Nucleus accumbens (tissue), 56 donors: ENCODE measurements at places on chromosomes 5 and 9.

- no peak for DNase-seq
These were observed 368.1 kb downstream of the DTWD2 start for GRCh38 chr5:118620233-118620632.

GRCh38 chr5:111848476-111848875, 91.5 kb upstream of the NREP start:
- DNase-seq, result no peak

DNA sequence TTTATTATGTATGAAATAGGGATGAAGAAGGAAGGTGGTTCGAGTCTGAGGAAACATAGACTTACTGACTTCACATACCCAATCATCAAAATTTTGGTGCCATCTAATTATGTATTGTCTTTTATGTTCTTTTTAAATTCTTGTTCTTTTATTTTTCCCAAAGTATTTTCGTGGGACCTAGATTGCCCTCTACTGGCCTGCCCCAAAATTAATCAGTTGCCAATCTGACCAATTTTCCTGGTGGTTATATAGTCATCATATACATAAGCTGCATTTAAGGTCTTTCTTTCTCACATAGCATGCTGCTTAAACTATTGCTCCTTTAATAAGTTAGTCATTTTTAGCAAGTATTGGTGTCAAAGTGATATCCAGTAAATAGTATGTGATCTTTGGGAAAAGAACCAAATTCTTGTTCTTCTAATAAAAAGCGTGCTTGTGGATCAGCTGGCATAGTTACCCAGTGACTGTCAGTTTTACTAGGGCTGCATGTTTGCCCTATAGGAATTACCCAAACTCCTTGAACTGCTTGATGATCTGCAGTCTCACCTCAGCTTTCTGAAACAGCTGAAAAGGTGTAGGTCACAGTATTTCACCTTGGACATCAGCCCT, 223.5 kb downstream of the SH3GL2 start:
- DNase-seq, result no peak

DNA sequence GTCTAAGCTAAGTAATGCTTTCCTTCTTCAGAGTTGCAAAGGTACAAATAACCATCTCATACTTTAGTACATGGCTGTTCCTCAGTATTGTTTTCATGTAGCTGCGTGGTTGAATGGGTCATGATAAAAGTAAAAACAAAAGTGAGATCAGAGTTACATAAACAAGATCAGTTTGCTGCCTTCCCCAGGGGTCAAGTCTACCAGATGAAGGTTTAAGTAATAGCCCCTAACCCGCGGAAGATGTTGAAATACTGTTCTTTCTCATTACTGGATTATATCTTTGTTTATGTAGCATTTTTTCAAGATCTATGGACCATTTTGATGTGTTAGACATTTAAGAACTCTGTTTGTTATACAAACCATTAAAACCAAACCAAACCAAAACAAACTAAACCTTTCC, 34.1 kb upstream of the ARRDC3 start:
- no peak for DNase-seq

DNA sequence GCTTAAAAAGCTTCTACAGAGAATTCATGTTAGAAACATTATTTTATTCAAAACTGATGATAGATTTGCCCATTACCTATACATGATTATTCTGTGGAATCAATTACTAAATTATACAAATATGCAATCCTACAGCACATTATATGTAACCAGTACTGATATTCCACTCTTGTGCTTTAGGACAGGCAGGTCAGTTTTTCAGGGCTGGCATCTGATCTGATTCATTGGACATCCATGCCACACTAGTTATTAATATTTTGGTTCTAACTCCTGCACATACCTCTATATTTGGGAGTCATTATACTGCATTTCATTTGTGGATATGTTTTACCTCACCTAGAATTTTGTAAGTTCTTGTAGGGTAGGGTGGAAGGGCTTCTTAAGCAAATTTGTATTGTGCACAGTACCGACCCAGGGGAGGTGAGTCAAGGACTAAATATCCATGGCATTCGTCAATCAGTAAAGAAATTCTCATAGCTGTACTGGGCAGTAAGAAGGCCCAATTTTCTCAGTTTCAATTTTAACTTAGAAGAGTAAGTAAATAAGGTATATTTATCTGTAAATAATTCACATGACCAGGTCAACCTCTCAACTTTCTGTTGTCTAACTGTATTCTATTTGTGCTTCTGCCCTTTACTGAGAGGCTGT, 33.5 kb downstream of the ELOVL7 start:
- DNase-seq, result no peak

DNA sequence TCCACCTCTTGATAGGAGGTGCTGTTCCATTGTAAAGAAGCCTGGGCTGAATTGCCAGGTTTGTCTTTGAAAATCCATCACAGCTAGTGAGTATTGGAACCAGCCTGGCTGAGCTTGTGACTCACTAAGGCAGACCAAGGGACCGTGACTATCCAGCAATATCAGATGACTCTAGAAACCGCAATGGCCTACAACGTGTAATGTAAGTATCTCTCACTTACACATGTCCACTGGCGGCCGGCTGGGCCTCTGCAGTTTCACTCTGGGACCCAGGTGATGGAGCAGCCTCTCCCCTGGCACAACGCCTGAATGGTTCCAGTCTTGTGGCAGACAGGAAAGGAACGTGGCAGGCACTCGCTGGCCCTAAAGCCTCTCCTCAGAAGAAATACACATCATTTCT, 3.1 kb upstream of the HRH2 start:
- DNase-seq, result no peak

DNA sequence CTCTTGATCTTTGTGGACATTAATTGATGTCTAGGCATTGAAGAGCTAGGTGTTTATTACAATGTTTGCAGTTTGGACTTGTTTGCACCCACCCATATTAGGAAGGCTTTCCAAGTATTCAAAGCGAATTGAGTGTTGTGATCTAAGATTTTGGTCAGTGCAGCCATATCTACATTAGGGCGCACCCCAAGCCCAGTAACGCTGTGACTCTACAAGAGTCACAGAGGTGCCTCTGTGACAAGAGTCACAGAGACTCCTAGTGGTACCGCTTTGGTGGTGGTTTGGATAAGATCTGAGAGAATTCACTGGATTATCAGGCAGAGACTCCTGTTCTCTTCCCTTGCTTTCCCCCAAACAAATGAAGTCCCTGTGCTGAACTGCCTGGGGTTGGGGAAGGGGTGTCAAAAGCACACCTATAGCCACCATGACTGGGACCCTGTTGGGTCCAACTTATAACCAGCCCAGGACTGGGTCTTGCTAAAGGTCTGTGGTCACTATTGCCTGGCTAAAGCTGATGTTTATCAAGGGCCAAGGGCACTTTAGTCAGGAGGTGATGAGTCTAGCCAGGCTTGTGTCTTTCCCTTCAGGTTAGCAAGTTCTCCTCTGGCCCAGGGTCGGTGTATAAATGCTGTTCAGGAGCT, 114.1 kb upstream of the RIOK2 start:
- no peak for DNase-seq

GRCh38 chr5:139415221-139415861, 11.5 kb upstream of the SPATA24 start:
- DNase-seq, result peak; percentile 75

DNA sequence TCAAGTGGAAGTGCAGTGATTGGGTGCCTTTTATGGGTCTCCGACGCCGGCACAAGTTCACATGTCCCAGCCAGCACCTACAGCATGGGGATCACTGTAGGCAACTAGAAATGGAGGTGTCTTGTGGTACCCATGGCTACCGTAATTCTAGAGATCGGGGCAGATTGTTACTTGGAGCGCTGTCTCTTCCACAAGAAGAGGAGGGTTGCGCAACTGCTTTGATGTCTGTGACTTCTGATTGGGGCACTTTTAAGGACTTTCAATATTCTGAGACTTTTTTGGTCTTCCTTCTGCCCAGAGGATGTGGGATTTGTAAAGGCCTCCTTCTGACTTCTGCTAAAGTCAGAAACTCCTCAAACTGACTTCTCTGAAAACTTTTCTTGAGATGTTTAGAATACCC, 41.9 kb downstream of the GLRX start:
- DNase-seq, result no peak

DNA sequence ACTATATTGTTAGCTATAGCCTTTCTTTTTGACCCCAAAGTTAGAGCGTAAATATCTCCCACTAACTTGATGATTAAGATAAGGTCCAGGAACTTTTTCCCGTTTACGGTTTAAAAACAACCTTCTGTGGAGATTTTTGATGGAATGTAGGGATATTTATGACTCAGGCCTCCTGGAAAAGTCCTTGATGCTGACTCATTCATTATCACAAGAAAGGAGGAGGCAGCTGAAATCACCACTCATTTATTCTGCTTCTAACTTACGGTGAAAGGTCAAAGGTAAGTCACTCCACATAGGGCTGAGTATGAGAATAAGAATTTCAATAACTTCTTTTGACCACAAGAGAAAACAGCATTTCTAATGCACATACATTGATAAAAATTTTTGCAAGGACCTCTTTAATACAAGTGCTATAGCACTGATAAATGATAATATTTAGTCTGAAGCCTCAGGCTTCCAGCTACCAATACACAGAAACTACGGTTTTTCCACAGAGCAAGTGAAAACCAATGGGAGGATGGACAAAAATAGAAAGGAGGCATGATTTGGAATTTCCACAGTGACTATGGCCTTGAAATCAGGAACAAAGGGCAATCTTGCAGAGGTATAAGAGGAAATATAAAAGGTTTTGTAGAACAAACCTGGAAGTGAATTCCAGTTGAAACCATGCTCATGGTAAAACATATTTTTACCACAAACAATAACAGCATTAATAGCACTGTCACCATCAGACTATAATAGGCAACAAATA, 146.5 kb downstream of the PPP2R2B start:
- DNase-seq, result no peak

DNA sequence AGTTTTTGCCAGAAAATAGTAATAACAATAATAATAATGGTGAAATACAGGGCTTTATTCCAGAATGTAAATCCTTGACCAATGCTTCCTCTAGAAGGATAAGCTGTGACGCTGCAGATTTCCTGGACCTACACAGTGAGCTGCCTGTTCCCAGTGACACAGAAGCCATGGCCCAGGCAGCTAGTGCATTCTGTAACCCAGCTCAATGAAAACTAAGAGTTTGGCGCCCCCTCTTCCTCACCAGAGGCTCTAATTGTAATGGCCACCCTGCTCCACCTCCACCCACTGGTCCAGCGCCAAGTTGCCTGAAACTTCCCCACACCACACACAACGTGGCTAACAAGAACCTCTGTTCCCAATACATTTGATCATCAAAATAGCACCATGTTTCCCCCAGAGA, 248.1 kb downstream of the CETN3 start:
- DNase-seq, result no peak
